ENCODE measurements at places on chromosomes 12 and 14.

DNA sequence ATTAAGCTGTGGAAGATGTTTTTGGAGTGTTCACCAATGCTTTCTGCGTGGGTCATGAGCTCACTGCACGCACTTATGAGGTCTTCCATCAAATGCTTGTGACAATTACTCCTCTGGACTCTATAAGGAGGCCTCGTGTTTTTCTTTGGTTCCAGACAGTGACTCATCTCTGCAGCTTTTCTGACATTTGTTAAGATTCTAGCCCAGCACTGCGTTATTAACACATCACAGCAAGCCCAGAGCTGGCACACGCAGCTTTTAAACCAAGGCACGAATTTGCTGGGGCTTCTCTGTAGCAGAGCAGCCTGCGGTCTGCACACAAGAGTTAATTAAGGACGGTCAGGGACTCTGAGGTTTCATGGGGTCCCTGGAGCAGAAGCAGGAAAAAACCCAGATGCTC lies 16.9 kb downstream of the MEG3 start:
- no peaks in the 10 kb centered on the region for H3K4me1 ChIP-seq
- H3K27ac ChIP-seq = no peak overlapping the region
- DNase-seq = no peak
- H3K27me3 ChIP-seq = no peaks in the 10 kb centered on the region
- H3K4me3 ChIP-seq = no peak overlapping the region

- no peaks in the 10 kb centered on the region for H3K27me3 ChIP-seq
- H3K4me3 ChIP-seq = no peak within 1 kb of the TSS
- peak; percentile 72 for DNase-seq
- H3K27ac ChIP-seq = no peak within 1 kb of the TSS
- no peaks in the 10 kb centered on the region for H3K36me3 ChIP-seq
These were observed at the start of gene C14orf93 for GRCh38 chr14:23009939-23010726. Gene C14orf93 (minus strand): TSS chr14:23010143. CDS start chr14:22999023, 11,120 bp downstream.

DNA sequence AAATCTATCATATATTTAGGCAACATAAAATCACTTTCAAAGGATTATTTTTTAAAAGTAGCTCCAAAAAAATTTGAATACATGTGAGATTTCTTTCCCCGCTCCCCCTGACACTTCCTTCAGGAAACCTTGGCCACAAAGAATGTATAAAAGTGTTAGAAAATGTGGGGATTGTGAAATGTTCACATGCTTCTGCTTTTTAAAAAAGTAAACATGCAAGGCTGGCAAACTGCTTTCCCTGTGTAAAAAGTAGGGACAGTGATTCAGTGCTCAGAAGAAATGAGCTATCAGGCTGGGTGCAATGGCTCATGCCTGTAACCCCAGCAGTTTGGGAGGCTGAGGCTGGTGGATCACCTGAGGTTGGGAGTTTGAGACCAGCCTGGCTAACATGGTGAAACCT lies 26.6 kb downstream of the MBIP start:
- no peak overlapping the region for H3K4me3 ChIP-seq
- H3K27ac ChIP-seq = no peak overlapping the region
- DNase-seq = no peak

DNA sequence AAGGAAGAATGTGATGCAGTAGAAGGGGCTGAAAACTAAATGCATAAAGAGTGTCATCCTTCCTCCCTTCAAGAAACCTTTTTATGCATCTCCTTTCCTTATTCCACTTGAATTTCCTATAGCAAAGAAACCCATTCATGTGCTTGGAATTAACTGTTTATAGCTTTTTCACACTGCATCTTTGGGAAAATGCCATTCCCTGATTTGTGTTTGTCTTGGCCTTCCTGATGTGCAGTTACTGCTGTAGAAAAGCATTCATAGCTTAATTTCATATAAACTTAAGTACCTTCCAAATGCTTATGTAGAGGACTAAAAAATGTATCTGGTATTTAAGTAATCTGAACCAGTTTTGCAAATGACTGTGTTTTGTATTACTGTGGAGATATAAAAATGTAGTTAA lies 61.8 kb downstream of the SDR9C7 start:
- H3K27me3 ChIP-seq = no peaks in the 10 kb centered on the region
- no peaks in the 10 kb centered on the region for H3K4me1 ChIP-seq
- H3K36me3 ChIP-seq = no peaks in the 10 kb centered on the region
- H3K4me3 ChIP-seq = no peak overlapping the region
- no peak overlapping the region for H3K27ac ChIP-seq

DNA sequence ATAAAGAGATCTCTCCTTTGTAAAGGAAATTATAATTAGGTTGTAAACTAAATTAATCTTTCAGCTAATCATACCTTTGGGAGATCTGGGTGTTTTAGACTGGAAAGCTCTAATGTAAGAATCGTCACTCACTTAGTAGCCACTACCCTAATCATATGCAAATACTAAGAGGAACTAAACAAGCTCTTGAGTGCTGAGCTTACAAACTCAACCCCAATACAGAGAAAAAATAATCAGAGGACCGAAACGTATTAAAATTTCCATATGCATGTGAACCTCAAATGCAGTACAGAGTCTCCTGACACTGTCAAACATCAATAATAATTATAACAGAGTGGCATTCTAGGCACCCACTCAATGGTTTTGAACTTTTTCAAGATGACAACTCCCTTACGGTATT lies 235.3 kb upstream of the FOXN3 start:
- H3K4me3 ChIP-seq = no peak overlapping the region
- H3K27me3 ChIP-seq = no peaks in the 10 kb centered on the region
- DNase-seq = no peak
- no peak overlapping the region for H3K27ac ChIP-seq
- H3K36me3 ChIP-seq = no peaks in the 10 kb centered on the region

- H3K36me3 ChIP-seq = no peaks in the 10 kb centered on the region
- H3K4me1 ChIP-seq = no peaks in the 10 kb centered on the region
- DNase-seq = peak; percentile 15
These were observed 274.9 kb downstream of the GPHN start for GRCh38 chr14:66782853-66783252.

GRCh38 chr14:54257424-54257823 lies 139.4 kb upstream of the CDKN3 start:
- no peaks in the 10 kb centered on the region for H3K36me3 ChIP-seq
- peak overlapping the region; percentile 15 for H3K27ac ChIP-seq
- H3K27me3 ChIP-seq = no peaks in the 10 kb centered on the region
- H3K4me3 ChIP-seq = no peak overlapping the region
- peak; percentile 97 for DNase-seq
- peaks cover 4% of the 10 kb centered on the region for H3K4me1 ChIP-seq

DNA sequence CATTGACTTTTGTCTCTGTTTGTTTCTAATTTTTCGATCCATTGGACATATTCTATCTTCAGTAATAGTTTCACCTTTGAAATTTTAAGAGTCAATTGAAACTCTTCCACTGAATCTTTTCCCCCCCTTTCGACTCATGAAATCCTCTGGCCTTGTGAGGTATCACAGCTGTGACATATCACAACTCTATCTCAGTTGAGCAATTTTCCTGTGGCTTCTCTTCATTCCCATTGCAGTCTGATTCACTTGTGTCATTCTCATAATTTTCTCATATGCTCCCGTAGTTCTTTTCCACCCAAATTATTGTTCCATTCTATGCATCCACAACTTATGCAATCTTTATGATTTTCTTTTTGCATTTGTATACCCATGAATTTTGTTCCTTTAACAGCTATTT lies 261.6 kb downstream of the DACT1 start:
- no peaks in the 10 kb centered on the region for H3K4me1 ChIP-seq
- no peaks in the 10 kb centered on the region for H3K36me3 ChIP-seq
- H3K27ac ChIP-seq = no peak overlapping the region
- H3K27me3 ChIP-seq = no peaks in the 10 kb centered on the region
- DNase-seq = no peak

GRCh38 chr12:22935501-22935900 lies 310.5 kb downstream of the ETNK1 start:
- H3K4me1 ChIP-seq = no peaks in the 10 kb centered on the region
- H3K4me3 ChIP-seq = no peak overlapping the region
- H3K27me3 ChIP-seq = no peaks in the 10 kb centered on the region

DNA sequence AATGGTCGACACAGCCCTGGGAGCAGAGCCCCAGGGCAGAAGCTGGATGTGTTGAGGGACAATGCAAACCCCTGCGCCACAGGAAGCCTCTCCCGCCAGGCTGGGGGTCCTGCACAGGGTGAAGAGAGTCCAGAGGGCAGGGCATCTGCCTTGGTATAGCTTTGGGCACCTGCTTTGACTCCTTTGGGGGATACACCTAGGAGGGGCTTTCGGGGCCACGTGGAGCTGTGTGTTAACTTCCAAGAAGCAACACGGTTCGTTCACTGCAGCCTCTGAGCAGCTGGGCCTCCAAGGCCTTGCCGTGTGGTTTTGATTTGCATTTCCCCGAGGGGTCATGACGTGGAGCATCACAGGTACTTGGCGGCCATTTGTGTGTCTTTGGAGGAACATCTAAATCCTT lies 5.8 kb upstream of the PUS1 start:
- no peaks in the 10 kb centered on the region for H3K4me1 ChIP-seq
- no peak overlapping the region for H3K4me3 ChIP-seq
- H3K27me3 ChIP-seq = no peaks in the 10 kb centered on the region
- DNase-seq = no peak
- H3K27ac ChIP-seq = no peak overlapping the region

DNA sequence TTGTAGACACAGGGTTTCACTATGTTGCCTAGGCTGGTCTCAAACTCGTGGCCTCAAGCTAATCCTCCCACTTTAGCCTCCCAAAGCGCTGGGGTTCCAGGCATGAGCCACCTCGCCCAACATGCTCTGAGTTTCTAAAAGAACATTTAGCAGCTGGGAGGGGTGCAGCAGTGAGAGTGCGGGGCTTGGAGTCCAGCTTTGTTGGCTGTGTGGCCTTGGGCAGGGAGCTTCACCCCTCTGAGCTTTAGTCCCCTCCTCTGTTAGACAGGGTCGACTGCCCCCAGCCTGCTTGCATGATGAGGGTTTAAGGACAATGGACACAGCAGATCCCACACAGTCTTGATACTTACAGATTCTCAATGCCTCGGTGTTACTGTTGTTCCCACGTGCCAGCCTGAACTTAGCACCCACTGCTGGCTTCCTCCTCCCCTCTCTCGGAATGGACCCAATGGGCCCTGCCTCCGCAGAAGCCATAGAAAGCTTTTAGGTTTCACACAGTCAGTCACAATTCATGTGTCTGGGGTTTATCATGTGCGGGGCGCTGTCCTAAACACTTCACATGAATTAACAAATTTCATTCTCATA lies 54.6 kb downstream of the PSMA6 start:
- no peak overlapping the region for H3K4me3 ChIP-seq
- no peaks in the 10 kb centered on the region for H3K27me3 ChIP-seq
- peak overlapping the region; percentile 74 for H3K27ac ChIP-seq
- H3K4me1 ChIP-seq = peaks cover 20% of the 10 kb centered on the region
- DNase-seq = no peak
- no peaks in the 10 kb centered on the region for H3K36me3 ChIP-seq

DNA sequence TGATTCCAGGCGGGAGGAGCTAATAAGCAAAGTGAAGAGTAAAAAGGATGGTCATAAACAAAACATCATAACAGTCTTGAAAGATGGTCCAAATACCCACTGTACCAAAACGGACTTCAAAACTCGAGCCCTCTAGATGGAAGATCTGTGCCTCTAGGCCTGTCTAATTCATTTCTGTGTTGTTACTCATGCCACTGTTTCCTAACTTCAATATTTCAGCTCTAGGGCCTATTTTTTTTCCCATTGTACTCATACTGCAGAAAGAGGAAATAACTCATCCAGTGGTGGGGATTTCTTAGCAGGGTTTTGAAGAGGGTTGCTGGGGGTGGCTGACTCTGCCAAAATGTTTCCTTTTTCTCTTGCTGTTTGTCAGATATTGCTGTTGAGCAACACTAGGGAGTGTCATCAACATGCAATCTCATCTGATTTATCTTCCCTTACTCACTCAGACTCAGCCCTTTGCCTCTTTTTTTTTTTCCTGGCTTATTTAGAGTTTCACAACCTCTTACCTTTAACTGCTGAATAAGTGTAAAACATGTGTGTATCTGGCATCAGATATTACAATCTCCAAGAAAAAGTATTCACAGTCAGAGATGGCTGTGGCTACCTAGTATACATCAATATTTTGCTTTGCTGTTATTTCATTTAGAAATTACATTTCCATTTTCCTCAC lies 189.6 kb downstream of the DUSP6 start:
- no peak overlapping the region for H3K27ac ChIP-seq
- no peaks in the 10 kb centered on the region for H3K4me1 ChIP-seq
- no peak overlapping the region for H3K4me3 ChIP-seq
- DNase-seq = no peak
- no peaks in the 10 kb centered on the region for H3K36me3 ChIP-seq

GRCh38 chr12:124940393-124941169 lies 26.1 kb upstream of the UBC start:
- H3K4me1 ChIP-seq = peaks cover 4% of the 10 kb centered on the region
- no peaks in the 10 kb centered on the region for H3K27me3 ChIP-seq
- DNase-seq = peak; percentile 97
- H3K27ac ChIP-seq = peak overlapping the region; percentile 14
- H3K36me3 ChIP-seq = peaks cover 2% of the 10 kb centered on the region

DNA sequence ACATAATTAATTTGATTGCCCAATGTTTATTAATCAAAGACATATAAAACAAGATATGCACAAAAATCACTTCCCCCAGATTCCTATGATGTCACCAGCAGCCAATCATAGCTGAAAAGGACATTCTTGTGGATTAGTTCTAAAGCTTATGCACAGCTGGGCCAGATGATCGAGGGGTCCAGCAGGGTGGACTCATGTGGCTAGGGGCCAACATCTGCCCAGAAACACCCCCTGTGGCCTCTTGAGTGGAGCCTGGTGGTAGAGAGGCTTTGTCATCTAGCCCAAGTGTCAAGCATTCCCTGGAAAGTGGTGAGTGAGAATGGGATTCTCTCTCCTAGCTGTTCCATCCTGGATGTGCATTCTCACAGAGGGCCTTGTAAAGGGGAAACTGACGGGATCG lies 590.0 kb downstream of the BCL11B start:
- no peak overlapping the region for H3K27ac ChIP-seq
- no peak for DNase-seq
- H3K4me1 ChIP-seq = no peaks in the 10 kb centered on the region
- H3K4me3 ChIP-seq = no peak overlapping the region

GRCh38 chr12:42299392-42300308 lies 26.2 kb downstream of the ZCRB1 start:
- H3K4me3 ChIP-seq = no peak overlapping the region
- no peaks in the 10 kb centered on the region for H3K36me3 ChIP-seq
- H3K27ac ChIP-seq = no peak overlapping the region
- no peaks in the 10 kb centered on the region for H3K4me1 ChIP-seq
- no peaks in the 10 kb centered on the region for H3K27me3 ChIP-seq

- no peaks in the 10 kb centered on the region for H3K36me3 ChIP-seq
- no peaks in the 10 kb centered on the region for H3K4me1 ChIP-seq
- DNase-seq = peak; percentile 81
- no peaks in the 10 kb centered on the region for H3K27me3 ChIP-seq
- H3K27ac ChIP-seq = no peak overlapping the region
These were observed 97.2 kb upstream of the KRAS start for GRCh38 chr12:25347716-25348592.

DNA sequence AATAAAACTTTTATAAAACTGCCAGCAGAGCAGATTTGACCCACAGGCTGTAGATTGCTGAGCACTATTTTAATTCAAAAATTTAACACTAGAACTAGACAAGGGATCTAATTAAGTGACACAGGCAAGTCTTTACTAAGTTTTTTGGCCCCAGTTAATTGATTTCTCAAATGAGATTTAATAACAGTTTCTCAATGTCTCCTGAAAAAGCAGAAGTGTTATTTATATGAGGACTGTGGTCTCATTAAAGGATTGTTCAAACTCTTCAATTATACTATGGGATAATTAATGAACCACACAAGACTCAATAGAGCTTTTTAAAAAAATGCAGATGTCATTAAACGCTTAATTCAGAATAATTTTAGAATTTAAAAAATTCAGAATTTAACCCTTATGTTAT lies 1.9 kb downstream of the HEATR5A start:
- H3K27me3 ChIP-seq = no peaks in the 10 kb centered on the region
- H3K36me3 ChIP-seq = no peaks in the 10 kb centered on the region
- DNase-seq = no peak
- no peaks in the 10 kb centered on the region for H3K4me1 ChIP-seq
- H3K4me3 ChIP-seq = no peak overlapping the region
- H3K27ac ChIP-seq = no peak overlapping the region

All from mesendoderm (in vitro differentiated cells).